Left lung (tissue), 14 donors: ENCODE measurements at places on chromosomes 3 and 15. TPM values are rescaled to one million over a fixed set of nuclear protein-coding genes. Genes with fewer than 3 reads are reported as not detected.

Gene MRAS
- 18.1 TPM for polyA plus RNA-seq

DNA sequence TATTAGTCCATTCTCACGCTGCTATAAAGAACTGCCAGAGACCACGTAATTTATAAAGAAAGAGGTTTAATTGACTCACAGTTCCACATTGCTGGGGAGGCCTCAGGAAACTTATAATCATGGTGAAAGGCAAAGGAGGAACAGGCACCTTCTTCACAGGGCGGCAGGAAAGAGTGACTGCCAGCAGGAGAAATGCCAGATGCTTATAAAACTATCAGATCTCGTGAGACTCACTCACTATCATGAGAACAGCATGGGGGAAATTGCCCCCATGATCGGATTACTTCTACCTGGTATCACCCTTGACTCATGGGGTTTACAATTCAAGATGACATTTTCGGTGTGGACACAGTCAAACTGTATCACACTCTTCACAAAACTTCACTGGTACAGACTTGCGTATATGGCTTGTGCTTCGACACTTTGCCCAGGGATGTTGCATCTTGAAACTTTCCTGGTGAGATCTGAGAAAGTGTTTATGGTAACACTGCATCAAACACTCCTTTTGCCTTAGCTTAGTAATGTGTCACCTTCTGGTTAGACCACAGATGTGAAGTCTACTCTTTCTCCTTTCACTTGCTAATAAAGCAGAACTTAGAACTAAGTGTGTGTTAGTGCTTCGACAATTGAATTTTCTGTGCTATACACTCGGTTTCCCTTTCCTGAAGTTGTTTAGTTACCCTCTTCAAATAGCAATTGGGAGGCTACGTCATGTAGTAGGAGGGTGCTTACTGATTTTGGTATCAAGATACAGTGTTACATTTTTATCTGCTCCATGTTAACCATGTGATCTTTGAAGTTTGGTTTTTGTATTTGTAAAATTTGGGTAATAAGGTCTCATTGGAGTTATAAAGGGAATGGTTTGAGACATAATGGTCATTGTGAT is 185.7 kb downstream of the LPP start:
- no peak for DNase-seq

Gene PGBD4
- 2.4 TPM for polyA plus RNA-seq

- DNase-seq: no peak
Measured at GRCh38 chr3:101988596-101988995, 139.3 kb downstream of the NFKBIZ start.
